ENCODE measurements at places on chromosomes 3 and 15. TPM values are rescaled to one million over a fixed set of nuclear protein-coding genes. Genes with fewer than 3 reads are reported as not detected.

Gene APH1B
- total RNA-seq = 19.8 TPM

DNA sequence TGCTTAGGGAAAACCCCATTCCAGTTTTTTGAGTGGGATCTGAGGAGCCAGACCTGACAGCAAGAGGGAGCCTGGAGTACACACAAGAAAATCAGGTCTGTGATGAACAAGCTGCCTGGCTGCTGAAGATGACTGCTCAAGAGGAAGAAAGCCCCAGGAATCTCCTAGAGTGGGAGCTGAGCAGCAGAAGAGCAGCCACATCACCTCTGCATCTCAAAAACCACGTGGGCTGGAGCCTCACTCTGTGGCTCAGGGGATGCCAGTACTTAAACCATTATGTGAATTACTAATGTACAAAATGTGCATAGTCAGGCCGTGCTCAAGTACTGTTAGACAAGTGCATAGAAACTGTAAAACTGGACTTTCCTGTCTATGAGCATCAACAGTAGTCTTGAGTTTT lies 52.4 kb downstream of the SLC9A9 start:
- H3K27ac ChIP-seq = no peak overlapping the region
- H3K27me3 ChIP-seq = no peaks in the 10 kb centered on the region
- H3K4me1 ChIP-seq = no peaks in the 10 kb centered on the region
- DNase-seq = no peak
- no peaks in the 10 kb centered on the region for H3K36me3 ChIP-seq

DNA sequence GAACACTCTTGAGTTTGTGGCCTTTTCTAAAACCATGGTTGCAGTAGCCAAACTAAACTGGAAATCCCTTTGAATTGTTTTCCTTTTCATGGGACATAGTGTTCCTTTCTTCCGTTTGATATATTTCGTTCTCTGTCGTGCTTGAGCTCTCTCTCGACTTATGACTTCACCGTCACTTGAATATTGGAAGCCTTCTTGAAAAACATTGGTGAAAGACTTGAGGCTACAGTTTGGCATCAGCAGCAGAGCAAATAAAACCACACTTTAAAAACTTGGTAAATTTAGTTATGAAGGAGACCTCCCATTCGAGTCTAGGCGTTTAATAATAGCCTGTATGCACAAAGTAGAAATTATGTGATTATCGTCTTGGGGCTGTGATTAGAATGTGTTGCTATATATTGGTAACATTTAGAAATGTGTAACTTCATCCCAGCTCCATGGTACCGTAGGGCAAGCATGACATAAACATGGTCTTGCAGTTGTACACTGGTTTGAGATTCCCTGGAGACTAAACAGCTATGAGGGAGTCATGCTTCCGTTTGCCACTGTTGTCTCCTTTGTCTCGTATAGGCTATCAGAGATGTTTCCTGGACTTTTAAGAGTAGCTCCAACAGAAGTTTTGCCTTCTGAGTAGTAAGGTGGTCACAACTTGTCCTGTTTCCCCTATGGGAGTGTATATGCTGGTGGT lies 122.3 kb downstream of the PTPRG start:
- no peaks in the 10 kb centered on the region for H3K36me3 ChIP-seq
- peaks cover 4% of the 10 kb centered on the region for H3K4me1 ChIP-seq
- no peak for DNase-seq
- H3K4me3 ChIP-seq = no peak overlapping the region
- no peaks in the 10 kb centered on the region for H3K27me3 ChIP-seq

DNA sequence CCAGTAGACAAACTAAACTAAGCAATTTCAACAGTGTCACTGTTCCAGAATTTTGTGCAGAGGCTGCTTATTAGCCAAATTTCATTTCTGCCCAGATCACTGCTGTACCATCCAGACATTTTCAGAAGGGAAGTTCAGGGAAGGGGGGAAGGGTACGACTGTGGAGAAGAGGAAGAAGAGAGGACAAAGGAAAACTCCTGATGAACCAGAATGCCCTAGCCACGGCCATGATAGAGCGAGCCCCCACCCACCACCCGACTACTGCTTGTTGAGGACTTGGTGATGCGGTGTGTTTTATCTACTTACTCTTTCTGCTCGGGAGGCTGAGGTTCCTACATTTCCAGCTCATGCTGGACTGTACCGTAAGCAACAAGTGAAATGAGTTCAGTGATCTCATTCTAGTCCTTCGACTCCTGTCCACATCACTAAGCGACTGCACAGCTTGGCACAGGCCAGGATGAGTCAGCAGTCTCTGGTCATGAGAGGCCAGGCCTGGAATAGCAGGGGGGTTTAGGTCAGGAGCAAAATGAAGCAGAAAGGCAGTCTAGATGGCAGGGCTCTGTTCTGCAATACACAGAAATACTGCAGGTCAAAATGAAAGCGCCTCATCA lies 330.8 kb downstream of the TIGIT start:
- no peaks in the 10 kb centered on the region for H3K4me1 ChIP-seq
- no peaks in the 10 kb centered on the region for H3K36me3 ChIP-seq
- no peaks in the 10 kb centered on the region for H3K27me3 ChIP-seq
- no peak overlapping the region for H3K27ac ChIP-seq

GRCh38 chr3:20015525-20015924 lies 3.5 kb upstream of the PP2D1 start:
- no peak overlapping the region for H3K27ac ChIP-seq
- no peak overlapping the region for H3K4me3 ChIP-seq
- no peaks in the 10 kb centered on the region for H3K4me1 ChIP-seq
- no peaks in the 10 kb centered on the region for H3K36me3 ChIP-seq
- H3K27me3 ChIP-seq = no peaks in the 10 kb centered on the region
- no peak for DNase-seq

DNA sequence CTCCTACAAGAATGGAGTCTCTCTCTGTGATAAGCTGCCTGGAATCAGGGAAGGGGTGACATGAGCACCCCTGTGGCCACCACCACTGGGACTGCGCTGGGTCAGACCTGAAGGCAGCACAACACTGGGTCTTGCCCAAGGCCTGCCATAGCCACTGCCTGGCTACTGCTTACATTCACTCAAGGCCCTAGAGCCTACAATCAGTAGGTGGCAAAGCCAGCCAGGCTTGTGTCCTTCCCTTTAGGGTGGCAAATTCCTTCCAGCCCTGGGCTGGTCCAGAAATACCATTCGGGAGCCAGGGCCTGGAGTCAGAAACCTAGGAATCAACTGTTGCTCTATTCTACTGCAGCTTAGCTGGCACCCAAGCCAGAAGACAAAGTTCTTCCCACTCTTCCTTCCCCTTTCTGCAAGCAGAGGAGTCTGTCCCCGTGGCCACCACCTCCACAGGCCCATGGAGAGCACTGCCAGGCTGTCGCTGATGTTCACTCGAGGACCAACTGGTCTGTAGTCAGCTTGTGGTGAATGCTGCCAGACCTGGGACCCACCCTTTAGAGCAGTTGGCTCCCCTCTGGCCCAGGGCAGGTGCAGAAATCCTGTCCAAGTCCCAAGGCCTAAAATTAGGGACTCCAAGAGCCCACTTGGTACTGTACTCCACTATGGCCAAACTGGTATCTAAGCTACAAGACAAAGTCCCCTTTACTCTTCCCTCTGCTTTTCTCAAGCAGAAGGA lies 307.4 kb downstream of the THSD4 start:
- H3K4me3 ChIP-seq = no peak overlapping the region
- no peaks in the 10 kb centered on the region for H3K4me1 ChIP-seq
- no peak overlapping the region for H3K27ac ChIP-seq
- no peak for DNase-seq
- H3K36me3 ChIP-seq = no peaks in the 10 kb centered on the region
- peaks cover 88% of the 10 kb centered on the region for H3K27me3 ChIP-seq
